Thymus (tissue), 14 donors: ENCODE measurements at places on chromosomes 4 and X. TPM values are rescaled to one million over a fixed set of nuclear protein-coding genes. Genes with fewer than 3 reads are reported as not detected.

MAGEC1 gene
- not detected for total RNA-seq

DRD5 gene
- 0.09 TPM for total RNA-seq

TLR10 gene
- 8.9 TPM for total RNA-seq

IL2RG gene
- total RNA-seq = 91.6 TPM

PNMA6A gene
- 0.71 TPM for total RNA-seq

DNA sequence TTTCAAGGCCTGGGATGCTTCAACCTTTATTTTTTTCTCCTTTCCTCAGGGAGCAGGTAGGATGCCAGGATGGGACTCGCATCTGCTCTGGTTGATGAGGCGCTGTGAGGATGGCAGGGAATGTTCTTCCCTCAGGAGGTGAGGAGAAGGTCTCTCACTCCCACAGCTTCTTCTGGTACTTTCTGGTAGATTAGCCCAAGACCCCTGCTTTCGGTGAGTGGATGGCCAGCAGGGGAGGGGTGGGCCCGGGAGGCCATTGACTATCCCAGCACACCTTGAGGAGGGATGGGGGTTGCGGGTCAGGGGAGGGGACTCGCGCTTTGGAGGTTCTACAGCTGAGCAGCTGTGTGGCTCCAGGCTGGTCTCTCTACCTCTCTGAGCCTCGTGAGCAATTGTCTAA is 14.8 kb downstream of the CYTL1 start:
- DNase-seq = no peak

GRCh38 chr4:142085513-142086292 is 449.3 kb downstream of the IL15 start:
- no peak for DNase-seq

DNA sequence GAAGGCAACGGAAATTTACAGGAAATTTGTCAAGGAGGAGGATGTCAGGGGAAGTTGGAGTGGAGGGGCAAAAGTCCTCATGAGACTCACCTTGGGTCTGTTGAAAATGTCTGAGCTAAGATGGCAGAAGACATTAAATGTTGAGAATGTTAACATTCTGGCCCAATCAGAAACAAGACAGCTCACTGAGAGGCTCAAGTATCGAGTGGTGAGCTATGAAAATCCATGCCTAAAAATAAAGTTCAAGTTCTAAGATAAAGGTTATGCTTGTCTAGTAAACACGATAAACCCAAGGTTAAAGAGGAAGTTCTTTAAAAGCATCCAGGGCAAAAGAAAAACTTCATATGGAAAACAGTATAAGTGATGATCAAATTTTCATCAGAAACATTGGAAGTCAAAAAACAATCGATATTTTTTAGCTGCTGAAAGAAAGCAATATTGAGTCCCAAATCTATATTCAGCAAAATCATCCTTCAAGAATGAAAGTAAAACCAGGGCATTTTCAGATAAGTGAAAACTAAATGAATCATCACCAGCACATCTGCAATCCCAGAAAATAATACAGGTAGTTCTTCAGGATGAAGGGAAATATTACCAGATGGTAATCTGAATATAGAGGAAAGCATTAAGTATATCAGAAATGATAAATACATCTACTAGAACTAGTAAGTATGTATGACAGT is 462.4 kb downstream of the TLL1 start:
- DNase-seq = no peak

DNA sequence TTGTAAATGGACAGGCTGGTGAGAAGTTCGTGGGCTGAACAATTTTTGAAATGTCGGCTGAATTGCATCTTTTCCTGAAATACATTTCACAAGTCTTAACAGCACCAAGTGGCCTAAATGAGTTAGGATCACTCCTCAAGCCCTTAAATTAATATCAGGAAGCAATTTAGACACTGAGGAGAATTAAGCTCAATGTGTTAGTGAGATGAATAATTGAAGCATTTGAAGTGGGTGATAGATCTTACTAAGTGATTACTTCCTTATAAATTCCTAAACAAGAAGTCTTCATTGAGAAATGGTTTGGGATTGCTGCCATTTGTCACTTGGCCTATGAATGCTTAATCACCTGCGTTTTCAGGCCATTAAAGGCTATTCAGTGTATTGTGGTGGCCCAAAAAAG is 116.8 kb downstream of the NAA11 start:
- DNase-seq = no peak

- DNase-seq = no peak
Observed at GRCh38 chr4:6469144-6469543, 3.3 kb downstream of the PPP2R2C start.

- DNase-seq = no peak
Observed at GRCh38 chr4:123889507-123889906, 492.9 kb downstream of the SPRY1 start.

GRCh38 chr4:1763550-1764080 is 29.5 kb upstream of the FGFR3 start:
- no peak for DNase-seq

DNA sequence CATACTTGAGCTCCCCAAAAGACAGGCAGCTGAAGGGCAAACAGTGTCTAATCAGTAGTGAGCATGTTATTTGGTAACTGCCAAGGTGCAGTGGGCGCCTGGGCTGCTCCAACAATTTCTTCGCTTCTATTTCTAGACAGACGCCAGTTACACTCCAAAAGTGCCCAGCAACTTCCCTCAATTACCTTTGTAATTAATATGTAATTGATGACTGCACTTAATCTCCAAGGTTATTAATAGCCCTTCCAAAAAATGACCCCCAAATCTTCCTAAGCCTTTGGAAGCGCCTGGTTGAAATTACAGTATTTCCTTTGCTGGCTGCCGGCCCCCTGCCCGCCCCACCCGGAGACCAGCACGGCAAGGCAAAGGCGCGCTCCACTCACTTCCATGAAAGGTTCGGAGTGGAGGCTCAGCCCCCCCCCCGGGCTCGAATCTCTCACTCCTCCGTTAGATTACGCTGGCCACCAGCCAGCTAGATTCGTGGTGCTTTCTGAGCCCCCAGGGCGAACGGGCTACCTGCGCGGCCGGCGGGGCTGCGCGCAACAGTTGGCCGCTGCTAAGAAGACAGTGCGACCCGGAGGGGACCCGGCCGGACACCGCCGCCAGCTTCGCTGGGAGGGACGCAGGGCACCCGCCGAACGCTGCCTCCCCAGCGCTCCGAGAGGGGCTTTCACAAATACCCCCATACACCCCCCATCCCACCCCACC is 1.9 kb downstream of the GPC4 start:
- DNase-seq = no peak

DNA sequence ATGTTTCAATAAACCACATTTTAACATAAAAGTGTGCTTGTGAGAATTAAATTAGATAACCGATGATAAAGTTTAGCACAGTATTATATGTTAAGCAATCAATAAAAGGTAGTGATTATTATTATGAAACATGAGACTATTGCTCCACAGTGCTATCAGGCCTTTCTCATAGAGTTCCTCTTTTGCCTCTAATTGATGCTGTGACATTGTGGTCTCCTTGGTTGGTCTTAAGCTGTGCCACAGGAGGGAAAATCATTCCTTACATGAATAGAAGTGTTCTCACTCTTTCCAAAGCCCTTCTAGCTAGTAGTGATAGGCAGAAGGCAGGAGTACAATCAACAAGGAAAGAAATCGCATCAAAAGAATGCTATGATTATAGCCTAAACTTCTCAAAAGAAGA is 9.2 kb upstream of the PDHA2 start:
- no peak for DNase-seq

- no peak for DNase-seq
Observed at GRCh38 chr4:158133551-158133950, 39.3 kb downstream of the GASK1B start.

- no peak for DNase-seq
Observed at GRCh38 chrX:120125444-120125843, 9.7 kb upstream of the RHOXF1 start.

- no peak for DNase-seq
Observed at GRCh38 chr4:11281720-11282119, 147.0 kb downstream of the HS3ST1 start.

GRCh38 chr4:62135565-62136156 is 935.5 kb downstream of the ADGRL3 start:
- no peak for DNase-seq

- DNase-seq = no peak
Observed at GRCh38 chr4:146709956-146710355, 71.3 kb downstream of the POU4F2 start.

GRCh38 chr4:86586160-86586572 is 7.9 kb upstream of the PTPN13 start:
- no peak for DNase-seq
